Neural crest cell (in vitro differentiated cells): ENCODE measurements at places on chromosomes 5 and 9. TPM values are rescaled to one million over a fixed set of nuclear protein-coding genes. Genes with fewer than 3 reads are reported as not detected.

DNA sequence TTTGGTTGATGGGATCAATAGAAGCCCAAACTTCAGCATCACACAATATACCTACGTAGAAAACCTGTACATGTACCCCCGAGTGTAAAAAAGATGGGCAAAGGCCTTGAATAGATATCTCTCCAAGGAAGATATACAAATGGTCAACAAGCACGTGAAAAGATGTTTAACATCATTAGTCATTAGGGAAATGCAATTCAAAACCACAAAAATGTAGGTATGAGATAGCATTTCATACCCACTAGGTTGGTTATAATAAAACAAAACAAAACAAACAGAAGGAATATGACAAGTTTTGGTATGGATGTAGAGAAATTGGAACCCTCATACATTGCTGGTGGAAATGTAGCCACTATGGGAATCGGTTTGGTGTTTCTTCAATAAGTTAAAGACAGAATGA, 33.1 kb upstream of the PPARGC1B start:
- no peak for DNase-seq

GRCh38 chr9:2934241-2934650, 90.4 kb upstream of the PUM3 start:
- DNase-seq = no peak

- no peak for DNase-seq
Observed at GRCh38 chr5:43889233-43889632, 286.3 kb downstream of the NNT start.

DNA sequence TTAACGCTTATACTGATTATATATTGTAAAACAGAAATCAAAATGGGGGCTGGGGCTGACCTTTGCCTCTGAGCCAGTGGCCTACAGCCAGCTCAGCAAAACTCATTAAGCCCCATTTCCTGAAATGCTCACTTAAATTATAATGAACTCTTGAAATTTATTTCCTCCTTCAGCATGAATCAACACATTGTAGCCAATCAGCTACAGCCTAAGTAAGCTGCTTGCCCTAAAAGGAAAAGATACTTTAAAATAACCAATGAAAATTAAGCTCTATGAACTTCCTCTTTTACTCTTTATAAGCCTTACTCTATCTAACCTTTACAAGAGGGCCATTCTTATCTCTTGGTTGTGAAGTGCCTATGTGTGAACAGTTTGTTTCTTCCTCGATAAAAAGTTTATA, 33.5 kb upstream of the SUB1 start:
- no peak for DNase-seq

GRCh38 chr9:70479880-70480291, 65.4 kb upstream of the KLF9 start:
- DNase-seq = no peak

- no peak for DNase-seq
Observed at GRCh38 chr5:42927730-42928129, 112.4 kb downstream of the ANXA2R start.

- no peak for DNase-seq
Observed at GRCh38 chr5:2738700-2739359, 12.6 kb downstream of the IRX2 start.

DNA sequence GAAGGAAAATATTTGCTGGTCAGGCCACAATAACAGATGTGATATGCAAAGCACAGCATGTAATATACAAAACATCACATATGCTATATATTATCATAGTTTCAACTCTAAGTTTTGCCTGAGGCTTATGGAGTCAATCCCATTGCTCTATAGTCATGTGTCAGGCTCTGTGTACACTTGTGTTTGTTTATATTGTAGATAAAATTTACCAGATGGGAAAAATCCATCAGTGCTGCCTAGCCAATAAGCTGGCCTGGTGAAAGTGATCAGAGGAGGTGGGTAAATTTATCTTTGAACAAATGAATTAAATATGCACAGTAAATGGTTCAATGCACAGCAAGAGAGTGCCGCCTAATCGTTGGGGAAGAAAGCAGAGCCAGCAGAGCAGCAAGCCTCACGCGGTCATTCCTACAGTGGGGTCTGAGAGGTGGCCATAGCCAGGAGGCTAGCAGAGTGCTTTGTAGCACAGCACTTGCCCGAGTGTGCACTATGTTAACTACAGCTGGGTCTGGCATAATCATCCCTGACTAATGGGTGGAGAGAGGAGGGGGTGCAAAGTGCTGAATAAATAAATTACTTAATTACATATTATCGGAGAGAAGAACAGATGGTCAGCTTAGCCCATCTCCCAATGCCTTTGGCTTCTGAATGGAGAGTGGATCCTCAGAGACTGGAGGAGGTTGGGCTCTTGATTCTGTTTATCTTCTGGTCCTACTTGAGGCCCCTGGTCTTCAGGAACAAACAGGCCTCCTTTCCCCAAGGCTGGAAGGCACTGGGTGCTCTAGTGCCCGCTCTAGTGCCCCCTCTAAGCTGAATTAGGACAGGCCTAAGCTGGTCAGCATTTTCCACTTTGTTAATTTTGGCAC, 153.5 kb downstream of the MAT2B start:
- DNase-seq = no peak

DNA sequence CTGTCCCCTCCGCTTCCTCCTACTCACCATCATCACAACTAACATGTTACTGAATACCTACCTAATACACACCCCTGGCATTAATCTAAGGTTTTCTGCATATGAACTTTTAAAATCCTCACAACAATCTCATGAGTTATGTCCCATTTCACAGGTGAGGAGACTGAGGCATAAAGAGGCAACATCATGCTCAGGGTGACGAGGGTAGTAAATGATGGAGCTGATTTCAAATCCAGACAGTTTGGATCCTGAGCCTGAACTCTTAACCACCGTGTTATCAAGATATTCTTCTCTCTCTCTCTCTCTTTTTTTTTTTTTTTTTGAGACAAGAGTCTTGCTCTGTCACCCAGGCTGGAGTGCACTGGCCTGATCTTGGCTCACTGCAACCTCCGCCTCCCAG, 12.9 kb upstream of the EEIG1 start:
- DNase-seq = no peak

DNA sequence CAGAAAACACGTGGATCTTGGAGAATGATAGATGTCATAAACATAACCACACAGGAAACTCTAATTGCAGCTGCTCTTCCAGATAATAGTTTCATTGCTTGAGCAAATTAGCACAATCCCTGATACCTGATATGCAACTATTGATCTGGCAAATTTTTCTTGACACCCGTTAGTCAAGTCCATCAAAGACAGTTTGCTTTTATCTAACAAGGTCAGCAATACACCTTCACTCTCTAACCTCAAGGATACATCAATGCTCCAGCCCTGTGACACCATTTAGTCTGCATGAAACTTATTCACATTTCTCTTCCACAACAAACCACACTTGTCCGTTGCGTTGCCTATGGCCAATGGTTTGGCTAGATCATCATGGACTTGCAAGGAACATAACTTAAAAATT, 16.6 kb downstream of the UGT3A1 start:
- DNase-seq = no peak

DNA sequence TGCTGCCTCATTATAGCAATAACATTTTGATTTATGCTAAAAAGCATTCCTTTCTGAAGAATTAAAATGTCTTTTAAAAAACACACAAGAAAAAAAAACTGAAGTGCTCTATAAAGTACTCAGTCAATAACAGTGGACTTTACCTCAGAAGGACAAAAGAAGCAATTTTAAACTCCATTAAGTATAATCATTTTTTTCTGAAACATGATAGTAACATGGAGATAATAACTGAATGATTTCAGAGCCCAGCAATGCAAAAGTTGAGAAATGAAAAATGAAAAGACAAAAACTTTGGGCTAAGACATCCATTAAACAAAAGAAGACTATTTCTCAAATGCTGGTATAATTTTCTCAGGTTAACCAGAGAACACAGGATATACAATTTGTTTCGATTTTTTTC, 78.7 kb downstream of the RFX3 start:
- no peak for DNase-seq

DNA sequence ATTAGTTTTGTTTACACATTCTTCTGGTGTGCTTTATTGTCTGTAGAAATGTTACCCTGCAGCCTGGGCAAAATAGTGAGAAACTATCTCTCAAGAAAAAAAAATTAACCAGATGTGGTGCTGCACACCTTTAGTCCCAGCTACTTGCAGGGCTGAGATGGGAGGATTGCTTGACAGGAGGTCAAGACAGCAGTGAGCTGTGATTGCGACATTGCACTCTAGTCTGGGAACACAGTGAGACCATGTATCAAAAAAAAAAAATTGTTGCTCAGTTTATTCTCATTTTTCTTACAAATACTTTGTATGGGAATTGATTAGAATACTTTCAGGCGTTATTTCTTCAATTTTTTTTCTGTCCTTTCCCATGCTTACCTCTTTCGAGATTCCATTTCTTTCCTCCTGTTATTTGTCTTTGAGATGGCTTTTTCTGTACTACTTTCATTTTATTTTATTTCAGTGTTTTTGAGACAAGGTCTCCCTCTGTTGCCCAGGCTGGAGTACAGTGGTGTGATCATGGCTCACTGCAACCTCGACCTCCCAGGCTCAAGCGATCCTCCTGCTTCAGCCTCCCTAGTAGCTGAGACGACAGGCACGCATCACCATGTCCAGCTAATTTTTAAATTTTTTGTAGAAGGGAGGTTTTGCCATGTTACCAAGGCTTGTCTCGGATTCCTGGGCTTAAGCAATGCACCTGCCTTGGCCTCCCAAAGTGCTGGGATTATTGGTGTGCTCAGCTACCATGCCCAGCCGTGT, 24.9 kb downstream of the TENT2 start:
- no peak for DNase-seq

DNA sequence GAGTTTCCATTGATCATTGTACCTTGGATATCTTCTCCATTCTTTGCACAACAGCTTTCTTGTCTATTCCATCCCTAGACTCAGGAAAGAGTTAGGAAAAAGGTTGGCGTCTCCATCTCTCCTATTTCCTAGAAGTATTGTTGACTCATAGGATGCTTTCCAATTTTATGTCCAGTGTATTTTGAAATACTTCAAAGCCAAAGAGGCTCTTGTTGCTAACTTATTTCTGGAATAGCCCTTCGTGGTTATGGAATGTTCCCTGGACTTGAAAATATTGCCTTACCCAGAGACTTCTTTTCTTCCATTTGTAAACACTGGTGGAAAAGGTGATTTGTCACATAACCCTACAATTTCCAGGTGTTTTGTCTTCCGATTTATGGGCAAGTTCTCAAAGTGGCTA, 402.3 kb upstream of the ZNF608 start:
- DNase-seq = no peak

GRCh38 chr9:40935336-40935735, 193.1 kb downstream of the FOXD4L6 start:
- DNase-seq = no peak

DNA sequence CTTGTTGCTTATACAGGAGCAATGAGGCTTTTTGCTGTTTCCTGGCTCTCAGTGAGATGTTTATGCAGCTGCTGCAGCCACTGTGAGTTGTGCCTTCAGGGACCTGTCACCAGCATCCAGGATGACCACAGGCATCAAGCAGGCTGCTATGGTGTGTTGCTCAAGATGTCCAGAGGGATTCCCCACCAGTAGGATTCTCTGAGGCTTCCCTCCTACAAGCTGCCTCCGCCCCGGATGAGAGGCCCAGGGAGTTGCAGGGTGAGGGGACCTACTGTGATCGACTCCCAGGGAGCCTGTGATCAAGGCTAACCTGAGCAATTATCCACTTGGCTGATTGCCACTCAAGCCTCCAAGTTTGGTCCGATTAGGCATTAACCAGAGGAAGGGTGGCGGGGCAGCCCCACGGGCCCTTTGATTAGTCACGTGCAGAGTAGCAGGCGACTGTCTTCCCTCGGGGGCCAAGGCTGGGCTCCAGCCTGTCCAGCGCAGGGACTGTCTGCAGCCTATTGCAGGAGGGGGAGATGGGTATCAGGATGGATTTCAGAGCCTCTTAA, 1.8 kb upstream of the FAT2 start:
- no peak for DNase-seq

PSIP1 gene
- total RNA-seq = 154 and 167 TPM in 2 replicates

ECM2 gene
- not detected in 2 replicates for total RNA-seq

MELK gene
- total RNA-seq = 59.2 and 60.4 TPM in 2 replicates
